ENCODE measurements at places on chromosomes 7 and 10. TPM values are rescaled to one million over a fixed set of nuclear protein-coding genes. Genes with fewer than 3 reads are reported as not detected.

Gene EVX1
- total RNA-seq = not detected

Gene PRLHR
- total RNA-seq = not detected

Gene CPXM2
- total RNA-seq = under 0.01 TPM

Gene CDNF
- 0.37 TPM for total RNA-seq

Gene ELAPOR2
- total RNA-seq = 3.3 TPM

Measured in subcutaneous preadipocyte (primary cell).